ENCODE measurements at places on chromosomes 5 and 9.

DNA sequence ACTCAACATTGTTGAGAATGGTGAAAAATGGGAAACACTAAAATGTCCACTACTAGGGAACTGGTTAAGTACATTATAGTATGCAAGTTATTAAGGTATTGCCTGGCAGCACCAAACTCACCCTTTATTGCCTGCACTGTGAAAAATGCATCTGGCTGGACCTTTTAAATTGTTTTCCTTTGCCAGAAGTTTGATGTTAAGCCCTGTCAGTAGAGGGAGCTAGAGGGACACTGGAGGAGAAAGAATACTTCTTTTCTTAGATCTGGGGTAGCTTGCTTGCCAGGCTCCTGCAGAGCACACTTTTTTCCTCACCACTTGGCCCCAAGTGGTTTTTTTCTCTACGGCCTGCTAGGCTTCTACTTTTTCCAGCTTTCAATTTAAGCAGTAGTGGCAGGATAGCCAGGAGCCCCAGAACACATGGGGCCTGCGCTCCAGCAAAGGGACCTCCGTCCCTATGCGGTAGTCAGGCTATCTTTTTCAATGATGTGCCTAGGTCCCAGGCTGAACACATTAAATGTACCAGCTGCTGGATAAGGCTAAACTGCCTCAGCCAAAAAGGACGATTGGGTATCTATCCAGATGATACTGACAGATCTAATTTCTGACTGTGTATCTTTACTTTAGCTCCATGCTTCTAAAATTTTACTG is 8.0 kb upstream of the HABP4 start:
- no peak for DNase-seq

DNA sequence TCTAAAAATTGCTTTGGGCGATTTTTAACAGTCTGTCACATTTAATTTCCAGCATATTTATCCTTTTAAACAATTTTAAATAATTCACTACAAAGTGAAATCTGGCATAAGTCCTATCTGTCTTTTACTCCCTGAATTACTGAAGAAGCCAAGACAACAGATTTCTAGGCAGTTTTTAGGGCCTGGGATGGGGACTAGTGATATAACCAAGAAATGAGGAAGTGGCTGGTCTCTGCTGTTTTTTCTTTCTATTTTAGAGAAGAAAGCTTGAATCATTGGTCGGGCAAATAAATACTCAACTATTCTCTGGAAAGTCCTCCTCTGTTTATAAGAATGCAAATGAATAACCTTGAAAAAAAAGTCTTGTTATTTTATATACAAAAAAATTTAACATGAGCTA is 79.7 kb upstream of the SSBP2 start:
- no peak for DNase-seq

DNA sequence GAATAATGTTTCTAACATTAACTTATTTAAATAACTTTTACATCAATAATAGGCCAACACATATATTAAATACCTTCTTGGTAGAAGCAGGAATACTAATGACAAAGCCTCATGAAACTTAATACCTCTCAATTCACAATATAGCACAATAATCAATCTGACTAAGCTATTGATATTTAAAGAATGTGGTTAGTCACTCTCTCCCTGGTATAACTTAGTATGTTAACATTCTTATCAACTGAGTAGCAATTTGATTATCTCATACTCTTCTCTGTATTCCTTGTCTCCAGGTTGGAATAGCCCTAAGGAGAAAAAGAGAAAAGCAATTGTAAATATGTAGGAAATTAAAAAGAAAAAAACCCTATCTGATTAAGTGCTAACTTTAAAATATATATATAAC is 4.9 kb upstream of the PGGT1B start:
- no peak for DNase-seq

GRCh38 chr5:43348207-43348606 is 35.0 kb upstream of the HMGCS1 start:
- no peak for DNase-seq

DNA sequence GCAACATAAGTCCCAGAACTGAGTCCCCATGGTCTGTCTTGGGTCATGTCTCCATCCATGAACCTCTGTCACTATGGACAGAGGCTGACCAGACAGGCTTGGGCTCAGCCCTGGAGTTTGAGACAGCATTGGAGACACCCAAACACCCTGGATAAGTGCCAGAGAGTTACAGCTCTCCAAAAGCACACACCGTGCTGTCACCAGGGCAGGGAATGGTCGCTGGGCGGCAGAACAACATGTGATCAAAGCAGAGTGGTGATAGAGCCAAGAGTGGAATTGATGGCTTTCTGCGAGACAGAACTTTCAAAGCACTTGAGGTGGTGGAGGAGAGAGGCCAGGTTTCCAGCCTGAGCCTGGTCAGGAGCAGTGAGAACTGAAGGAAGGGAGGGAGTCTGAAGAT is 50.1 kb downstream of the DRD1 start:
- DNase-seq: no peak

GRCh38 chr5:154483654-154484392 is 5.8 kb upstream of the HAND1 start:
- DNase-seq: no peak

GRCh38 chr9:77585335-77585786 is 62.8 kb downstream of the GNA14 start:
- no peak for DNase-seq

All from transverse colon (tissue), 4 donors.